ENCODE measurements at places on chromosomes 2 and 18. TPM values are rescaled to one million over a fixed set of nuclear protein-coding genes. Genes with fewer than 3 reads are reported as not detected.

DNA sequence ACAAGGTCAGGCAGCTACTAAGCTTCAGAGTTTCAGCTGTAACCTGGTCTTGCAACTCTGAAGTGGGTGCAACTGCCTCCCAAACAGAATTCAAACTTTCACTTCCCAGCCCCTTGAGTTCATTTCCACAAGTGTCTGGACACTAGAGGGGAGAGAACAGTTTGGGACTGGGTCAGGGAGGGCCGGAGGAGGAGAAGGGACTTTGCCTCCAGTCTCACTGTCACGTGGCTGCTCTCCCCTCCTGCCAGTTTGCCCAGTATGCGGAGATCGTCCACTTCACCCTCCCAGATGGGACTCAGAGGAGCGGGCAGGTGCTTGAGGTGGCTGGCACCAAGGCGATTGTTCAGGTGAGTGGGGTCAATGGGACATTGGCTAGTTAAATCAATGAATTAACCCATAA is 20.6 kb upstream of the ANKRD53 start:
- H3K27ac ChIP-seq, result no peak overlapping the region
- DNase-seq, result no peak
- peaks cover 2% of the 10 kb centered on the region for H3K27me3 ChIP-seq

DNA sequence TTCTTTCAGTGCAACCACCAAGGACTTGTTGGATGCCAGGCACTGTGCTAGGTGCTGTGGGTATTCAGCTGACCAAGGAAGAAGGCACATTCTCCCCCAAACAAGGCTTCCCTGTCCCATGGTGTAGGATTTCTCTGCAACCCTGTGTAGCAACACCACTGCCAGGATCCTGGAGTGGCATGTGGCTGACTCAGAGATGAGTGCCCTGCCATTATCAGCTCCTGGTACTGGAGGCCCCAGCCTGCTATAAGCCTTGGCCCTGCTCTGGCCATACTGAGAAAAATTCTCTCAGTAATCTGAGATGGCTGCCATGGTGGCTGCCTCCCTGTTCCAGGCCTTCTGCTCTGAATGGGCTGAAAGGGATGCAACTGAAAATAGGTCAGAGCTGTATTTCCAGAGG is 4.3 kb downstream of the SMYD5 start:
- no peak overlapping the region for H3K27ac ChIP-seq
- no peak overlapping the region for H3K4me3 ChIP-seq
- peaks cover 4% of the 10 kb centered on the region for H3K36me3 ChIP-seq
- no peak for DNase-seq

CDK15 gene
- not detected for total RNA-seq

HOXD11 gene
- total RNA-seq, result not detected

IGFBP5 gene
- total RNA-seq, result 0.20 TPM

All from Caco-2 (cell line).